Keratinocyte (primary cell): ENCODE measurements at places on chromosomes 5 and 9.

DNA sequence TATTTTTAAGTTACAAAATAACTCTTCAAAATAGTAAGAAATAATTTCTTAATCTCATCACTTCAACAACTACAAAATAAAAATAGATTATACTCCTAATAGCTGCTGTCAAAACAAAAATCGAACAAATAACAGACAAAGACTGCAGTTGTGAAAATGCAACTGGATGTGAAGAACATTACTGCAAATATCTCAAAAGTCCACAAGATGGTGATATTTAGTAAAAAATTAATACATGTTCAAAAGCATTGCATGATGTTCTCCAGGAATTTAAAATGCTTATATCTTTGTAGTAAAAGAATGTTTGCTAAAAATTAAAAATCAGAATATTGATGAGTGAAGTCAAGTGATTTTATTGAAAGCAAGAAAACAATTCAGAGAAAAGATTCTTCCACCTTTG lies 66.2 kb downstream of the MPDZ start:
- no peaks in the 10 kb centered on the region for H3K4me1 ChIP-seq
- no peak overlapping the region for H3K4me3 ChIP-seq
- DNase-seq: no peak

DNA sequence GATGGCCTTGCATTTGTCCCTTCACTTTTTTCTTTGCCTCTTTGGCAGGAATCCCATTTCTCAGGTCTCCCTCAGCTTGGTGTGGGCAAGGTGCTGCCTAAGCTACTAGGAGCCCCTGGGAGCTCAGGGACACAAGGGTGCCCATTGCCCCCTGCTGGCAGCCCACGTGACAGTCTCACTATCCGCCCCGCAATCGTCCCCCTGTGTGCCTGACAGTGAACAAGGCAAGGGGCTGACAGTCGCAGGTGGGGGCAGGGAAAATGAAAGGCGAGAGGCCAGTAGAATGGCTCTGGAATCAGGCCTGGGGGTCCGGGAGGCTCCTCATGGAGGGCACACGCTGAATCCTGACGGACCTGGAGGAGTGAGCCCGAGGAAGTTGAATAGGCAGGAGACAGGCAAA lies 2.0 kb upstream of the PCDH12 start:
- H3K4me3 ChIP-seq: no peak overlapping the region

GRCh38 chr5:172833686-172834414 lies at the start of gene ERGIC1:
Gene ERGIC1, plus strand, starts transcription at chr5:172834251. Its CDS starts 163 bp downstream, at chr5:172834414.
- H3K27me3 ChIP-seq: no peaks in the 10 kb centered on the region
- DNase-seq: no peak
- peak within 1 kb of the TSS; percentile 77 for H3K27ac ChIP-seq
- peaks cover 11% of the 10 kb centered on the region for H3K36me3 ChIP-seq

GRCh38 chr9:27627188-27627564 lies 53.9 kb upstream of the C9orf72 start:
- H3K4me1 ChIP-seq: peaks cover 17% of the 10 kb centered on the region
- no peak overlapping the region for H3K27ac ChIP-seq
- H3K27me3 ChIP-seq: no peaks in the 10 kb centered on the region
- H3K4me3 ChIP-seq: no peak overlapping the region
- H3K36me3 ChIP-seq: no peaks in the 10 kb centered on the region

GRCh38 chr9:69323861-69324260 lies 1.2 kb upstream of the ENTREP1 start:
- H3K27me3 ChIP-seq: peaks cover 22% of the 10 kb centered on the region
- DNase-seq: no peak
- no peak overlapping the region for H3K27ac ChIP-seq
- H3K4me3 ChIP-seq: no peak overlapping the region
- H3K36me3 ChIP-seq: no peaks in the 10 kb centered on the region
- H3K4me1 ChIP-seq: peaks cover 9% of the 10 kb centered on the region

DNA sequence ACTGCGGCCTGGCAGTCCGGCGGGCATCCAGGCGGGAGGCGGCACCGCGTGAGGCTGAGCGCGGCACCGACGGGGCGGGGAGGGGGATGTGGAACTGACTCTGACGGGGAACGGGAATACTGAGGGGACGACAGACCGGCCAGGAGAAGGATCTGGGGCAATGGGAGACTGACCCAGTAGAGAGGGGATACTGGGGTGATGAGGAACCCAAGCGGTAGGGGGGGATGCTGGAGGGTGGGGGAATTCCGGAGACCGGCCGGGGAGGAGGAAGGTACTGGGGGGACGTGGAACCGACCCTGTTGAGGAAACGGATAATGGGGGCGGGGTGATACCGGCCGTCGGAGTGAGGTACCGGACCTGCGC lies 423 bp downstream of the IPPK start:
- H3K4me1 ChIP-seq: peaks cover 20% of the 10 kb centered on the region
- H3K27me3 ChIP-seq: no peaks in the 10 kb centered on the region
- peaks cover 12% of the 10 kb centered on the region for H3K36me3 ChIP-seq
- peak overlapping the region; percentile 81 for H3K4me3 ChIP-seq
- peak overlapping the region; percentile 99 for H3K27ac ChIP-seq
- no peak for DNase-seq
